Activated T-helper 17 cell treated with anti-CD3 and anti-CD28 coated beads, Interleukin-2, amount 50 U/mL, for 72 hours (primary cell): ENCODE measurements at places on chromosomes 4 and X.

DNA sequence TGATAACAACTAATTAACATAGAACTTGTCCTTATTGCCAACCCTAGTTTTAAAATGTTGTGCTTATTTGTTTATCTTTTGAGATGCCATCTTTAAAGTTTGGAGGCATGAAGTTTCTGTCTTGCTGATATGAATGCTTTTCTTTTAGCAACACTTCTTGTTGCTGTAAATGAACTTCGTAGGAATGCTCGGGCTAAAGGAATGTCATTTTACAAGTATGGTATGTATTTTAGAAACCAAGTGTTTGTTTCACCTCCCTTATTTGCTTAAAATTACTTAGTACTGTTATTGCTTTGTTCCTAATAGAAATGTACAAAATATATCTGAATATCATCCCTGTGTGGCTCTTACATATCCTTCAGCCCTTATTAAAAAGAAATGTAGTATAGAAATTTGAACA is 76.1 kb downstream of the SLC30A9 start:
- no peak overlapping the region for H3K27ac ChIP-seq
- no peaks in the 10 kb centered on the region for H3K27me3 ChIP-seq
- no peak for ATAC-seq
- H3K4me3 ChIP-seq: no peak overlapping the region
- H3K4me1 ChIP-seq: no peaks in the 10 kb centered on the region

- peaks cover 10% of the 10 kb centered on the region for H3K27me3 ChIP-seq
- H3K4me3 ChIP-seq: no peak overlapping the region
- ATAC-seq: no peak
- no peak overlapping the region for H3K27ac ChIP-seq
- H3K4me1 ChIP-seq: no peaks in the 10 kb centered on the region
Observed at GRCh38 chr4:40804598-40804997, 54.8 kb downstream of the NSUN7 start.

DNA sequence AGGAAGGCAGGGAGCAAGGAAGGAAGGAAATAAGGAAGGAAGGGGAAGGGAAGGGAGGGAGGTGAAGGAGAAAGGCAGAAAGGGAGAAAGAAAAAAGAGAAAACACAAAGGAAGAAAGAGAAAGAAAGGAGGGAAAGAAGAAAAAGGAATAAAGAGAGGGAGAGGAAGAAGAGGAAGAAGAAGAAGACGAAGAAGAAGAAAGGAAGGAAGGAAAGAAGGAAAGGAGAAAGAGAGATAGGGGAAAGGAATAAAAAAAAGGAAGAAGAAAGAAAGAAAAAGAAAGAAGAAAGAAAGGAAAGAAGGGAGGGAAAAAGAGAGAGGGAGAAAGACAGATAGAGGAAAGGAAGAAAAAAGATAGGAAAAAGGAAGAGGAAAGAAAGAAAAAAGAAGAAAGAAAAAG is 128.0 kb downstream of the MXRA5 start:
- H3K4me3 ChIP-seq: no peak overlapping the region
- ATAC-seq: no peak
- H3K36me3 ChIP-seq: no peaks in the 10 kb centered on the region
- no peaks in the 10 kb centered on the region for H3K4me1 ChIP-seq
- peaks cover 5% of the 10 kb centered on the region for H3K27me3 ChIP-seq

DNA sequence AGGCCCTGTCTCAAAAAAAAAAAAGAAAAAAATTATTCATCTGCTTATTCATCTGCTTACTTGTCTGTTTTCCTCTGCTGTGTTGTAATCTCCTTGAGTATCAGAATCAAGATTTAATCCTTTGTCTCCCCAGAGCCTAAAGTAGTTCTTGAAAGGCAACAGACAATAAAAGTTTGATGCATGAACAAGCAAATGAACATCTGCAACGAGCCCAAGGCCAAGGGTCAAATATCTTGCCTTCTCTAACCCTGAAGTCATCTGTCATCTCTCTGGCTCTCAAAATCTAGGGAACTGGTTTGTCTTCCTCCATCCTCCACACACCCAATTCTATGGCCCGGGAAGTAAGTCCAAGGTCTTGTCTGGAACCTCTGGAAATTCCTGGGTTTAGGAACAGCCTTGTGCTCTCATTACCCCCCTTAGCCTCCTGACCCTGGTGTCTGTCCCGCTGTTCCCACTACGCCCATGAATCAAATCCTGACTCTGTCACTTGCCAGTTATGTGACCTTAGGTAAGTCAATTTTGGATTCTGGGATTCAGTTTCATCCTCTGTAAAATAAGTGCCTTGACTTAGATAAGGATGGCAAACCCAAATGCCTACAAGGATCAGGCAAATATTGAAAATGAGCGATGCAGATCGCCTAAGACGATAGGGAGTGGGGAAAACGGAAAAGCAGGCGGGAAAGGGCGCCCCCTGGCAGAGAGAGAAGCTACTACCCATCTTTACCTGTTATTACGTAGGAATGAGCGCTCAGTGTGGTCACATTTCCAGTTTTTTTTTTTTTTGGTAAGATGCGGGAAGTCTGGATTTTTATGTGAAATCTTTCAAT is 102.7 kb upstream of the DHX15 start:
- H3K27me3 ChIP-seq: peaks cover 21% of the 10 kb centered on the region
- no peaks in the 10 kb centered on the region for H3K4me1 ChIP-seq
- no peak for ATAC-seq
- no peaks in the 10 kb centered on the region for H3K36me3 ChIP-seq
- no peak overlapping the region for H3K4me3 ChIP-seq
- no peak overlapping the region for H3K27ac ChIP-seq

- H3K27me3 ChIP-seq: peaks cover 3% of the 10 kb centered on the region
- no peak overlapping the region for H3K4me3 ChIP-seq
- ATAC-seq: no peak
- H3K4me1 ChIP-seq: no peaks in the 10 kb centered on the region
- no peak overlapping the region for H3K27ac ChIP-seq
Observed at GRCh38 chr4:162853788-162854187, 312.9 kb downstream of the NAF1 start.

- no peaks in the 10 kb centered on the region for H3K36me3 ChIP-seq
- no peaks in the 10 kb centered on the region for H3K27me3 ChIP-seq
- ATAC-seq: no peak
- no peak overlapping the region for H3K4me3 ChIP-seq
- H3K4me1 ChIP-seq: no peaks in the 10 kb centered on the region
- H3K27ac ChIP-seq: no peak overlapping the region
Observed at GRCh38 chrX:149510386-149510785, 5.3 kb upstream of the IDS start.

DNA sequence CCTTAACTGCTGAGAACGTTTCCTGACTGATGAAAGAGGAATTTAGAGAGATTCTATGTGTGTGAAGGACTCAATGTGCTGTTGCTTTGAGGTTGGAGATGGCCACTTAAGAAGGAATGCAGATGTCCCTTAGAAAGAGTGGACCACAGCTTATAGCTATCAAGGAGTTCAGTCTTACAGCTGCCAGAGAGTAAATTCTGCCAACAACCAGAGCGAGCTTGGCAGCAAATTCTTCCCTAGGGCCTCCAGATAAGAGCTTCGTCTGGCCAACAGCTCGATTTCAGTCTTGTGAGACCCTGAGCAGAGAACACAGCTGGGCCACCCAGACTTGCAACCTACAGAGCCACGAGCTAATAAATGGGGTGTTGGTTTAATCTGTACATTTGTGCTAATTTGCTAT is 21.8 kb downstream of the MID1 start:
- no peaks in the 10 kb centered on the region for H3K27me3 ChIP-seq
- no peak overlapping the region for H3K27ac ChIP-seq
- H3K36me3 ChIP-seq: no peaks in the 10 kb centered on the region
- H3K4me1 ChIP-seq: no peaks in the 10 kb centered on the region
- no peak for ATAC-seq

DNA sequence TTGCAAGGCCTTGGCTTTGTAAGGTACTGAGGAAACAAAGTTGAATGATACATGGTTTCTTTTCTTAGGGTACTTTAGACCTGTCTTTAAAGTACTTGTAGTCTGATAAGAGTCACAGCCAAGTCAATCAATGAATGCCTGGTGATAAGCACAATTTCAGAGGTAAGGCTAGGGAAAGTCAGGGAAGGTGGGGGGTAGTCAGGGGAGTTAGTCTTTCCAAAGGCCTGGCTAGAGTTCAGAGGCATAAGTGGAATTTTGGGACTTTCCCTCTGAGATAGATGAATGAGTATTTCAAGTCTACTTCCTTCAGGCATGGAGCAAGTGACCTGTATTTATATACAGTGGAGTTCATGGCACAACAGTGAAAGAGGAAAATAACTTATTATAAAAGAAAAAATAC is 78.3 kb downstream of the SLC4A4 start:
- no peak overlapping the region for H3K4me3 ChIP-seq
- no peak overlapping the region for H3K27ac ChIP-seq
- ATAC-seq: no peak
- peaks cover 7% of the 10 kb centered on the region for H3K27me3 ChIP-seq
- H3K4me1 ChIP-seq: no peaks in the 10 kb centered on the region
- no peaks in the 10 kb centered on the region for H3K36me3 ChIP-seq

GRCh38 chr4:26822546-26822945 is 38.1 kb upstream of the STIM2 start:
- H3K27ac ChIP-seq: peak overlapping the region; percentile 81
- peak; percentile 86 for ATAC-seq
- no peaks in the 10 kb centered on the region for H3K27me3 ChIP-seq
- H3K36me3 ChIP-seq: no peaks in the 10 kb centered on the region
